ENCODE measurements at places on chromosomes 4 and X.
A peak's percentile ranks its signal among the peaks of the same experiment; 100 is the strongest.

- DNase-seq: no peak
These were observed 9.1 kb upstream of the HSPA4L start for GRCh38 chr4:127772769-127773671.

DNA sequence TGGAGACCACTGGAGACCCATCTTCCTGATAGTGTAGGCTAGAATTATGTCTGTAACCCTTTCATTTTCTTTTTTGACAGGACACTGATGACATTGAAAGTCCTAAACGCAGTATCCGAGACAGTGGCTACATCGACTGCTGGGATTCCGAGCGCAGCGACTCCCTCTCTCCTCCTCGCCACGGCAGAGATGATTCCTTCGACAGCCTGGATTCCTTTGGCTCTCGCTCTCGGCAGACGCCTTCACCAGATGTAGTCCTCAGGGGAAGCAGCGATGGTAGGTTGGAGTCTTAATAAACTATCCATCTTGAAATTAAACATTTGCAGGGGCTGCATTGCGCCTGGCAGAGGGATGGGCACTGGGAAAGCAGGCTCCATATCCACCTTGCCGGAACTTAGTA, 75.4 kb downstream of the LIMCH1 start:
- DNase-seq: no peak

- DNase-seq: no peak
These were observed 285.0 kb upstream of the DIPK2B start for GRCh38 chrX:45485719-45486118.

DNA sequence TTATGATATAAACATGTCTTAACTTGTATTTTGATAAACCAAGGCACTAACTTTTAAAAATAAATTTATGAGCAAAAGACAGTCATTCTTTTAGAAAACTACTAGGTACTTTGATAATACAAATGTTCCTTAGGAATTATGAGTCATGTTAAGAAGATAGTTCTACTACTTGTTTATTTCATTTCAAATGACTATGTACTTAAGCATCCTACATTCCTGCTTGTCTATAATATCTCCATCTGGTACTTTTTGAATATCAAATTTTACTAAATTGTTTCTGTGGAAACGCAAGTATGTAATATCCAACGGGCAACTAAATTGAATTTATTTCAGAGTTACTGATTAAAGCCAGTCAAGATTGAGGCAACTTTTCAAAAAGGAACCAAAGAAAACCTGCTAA, 61.8 kb downstream of the CAMK2D start:
- no peak for DNase-seq

DNA sequence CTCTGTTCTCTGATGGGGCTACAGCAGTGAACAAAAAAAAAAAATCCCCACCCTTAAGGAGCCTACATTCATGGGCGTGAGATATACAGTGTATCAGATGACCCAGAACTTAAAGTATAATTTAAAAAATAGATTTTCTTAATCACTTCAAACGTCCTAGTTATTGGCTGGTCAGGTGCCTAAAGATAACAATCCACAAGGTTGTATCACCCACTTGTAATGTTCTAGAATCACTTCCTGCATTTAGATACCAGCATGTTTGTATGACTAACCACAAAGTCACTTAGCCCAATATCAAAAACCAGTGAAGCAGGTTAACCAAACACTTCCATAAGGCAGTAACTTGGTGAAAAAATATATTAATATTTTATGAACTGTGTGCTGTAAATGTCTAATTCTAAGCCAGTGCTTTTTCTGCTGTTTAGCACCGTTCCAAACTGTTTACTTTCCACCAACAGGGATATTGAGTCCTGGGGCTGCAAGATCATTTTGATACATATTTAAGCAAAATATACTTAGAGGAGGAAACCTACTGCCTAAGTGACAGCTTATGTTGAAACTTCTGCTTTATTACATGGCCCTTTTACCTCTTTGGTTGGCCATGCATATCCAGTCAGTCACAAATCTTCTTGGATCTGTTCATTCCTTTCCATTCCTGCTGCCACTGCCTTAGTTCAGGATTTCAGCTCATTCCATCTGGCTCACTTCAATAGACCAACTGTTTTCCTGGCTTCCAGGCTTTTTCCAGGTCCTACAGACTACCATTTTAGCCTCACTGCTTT, 43.3 kb downstream of the CD40LG start:
- DNase-seq: no peak

DNA sequence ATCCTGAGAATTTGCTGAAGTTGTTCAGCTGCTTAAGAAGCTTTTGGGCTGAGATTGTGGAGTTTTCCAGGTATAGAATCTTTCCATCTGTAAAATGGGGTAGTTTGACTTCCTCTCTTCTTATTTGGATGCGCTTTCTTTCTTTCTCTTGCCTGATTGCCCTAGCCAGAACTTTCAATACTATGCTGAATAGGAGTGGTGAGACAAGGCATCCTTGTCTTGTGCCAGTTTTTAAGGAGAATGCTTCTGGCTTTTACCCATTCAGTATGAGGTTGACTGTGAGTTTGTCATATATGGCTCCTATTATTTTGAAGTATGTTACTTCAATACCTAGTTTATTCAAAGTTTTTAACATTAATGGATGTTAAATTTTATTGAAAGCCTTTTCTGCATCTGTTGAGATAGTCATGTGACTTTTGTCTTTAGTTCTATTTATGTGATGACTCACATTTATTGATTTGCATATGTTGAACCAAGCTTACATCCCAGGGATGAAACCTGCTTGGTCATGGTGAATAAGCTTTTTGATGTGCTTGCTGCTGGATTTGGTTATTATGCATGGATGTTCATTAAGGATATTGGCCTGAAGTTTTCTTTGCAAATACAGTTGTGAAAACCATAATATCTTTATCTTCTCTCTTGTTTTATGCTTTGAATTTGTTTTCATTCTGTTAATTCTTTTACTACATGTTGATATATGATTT, 573.8 kb upstream of the NDST4 start:
- no peak for DNase-seq

DNA sequence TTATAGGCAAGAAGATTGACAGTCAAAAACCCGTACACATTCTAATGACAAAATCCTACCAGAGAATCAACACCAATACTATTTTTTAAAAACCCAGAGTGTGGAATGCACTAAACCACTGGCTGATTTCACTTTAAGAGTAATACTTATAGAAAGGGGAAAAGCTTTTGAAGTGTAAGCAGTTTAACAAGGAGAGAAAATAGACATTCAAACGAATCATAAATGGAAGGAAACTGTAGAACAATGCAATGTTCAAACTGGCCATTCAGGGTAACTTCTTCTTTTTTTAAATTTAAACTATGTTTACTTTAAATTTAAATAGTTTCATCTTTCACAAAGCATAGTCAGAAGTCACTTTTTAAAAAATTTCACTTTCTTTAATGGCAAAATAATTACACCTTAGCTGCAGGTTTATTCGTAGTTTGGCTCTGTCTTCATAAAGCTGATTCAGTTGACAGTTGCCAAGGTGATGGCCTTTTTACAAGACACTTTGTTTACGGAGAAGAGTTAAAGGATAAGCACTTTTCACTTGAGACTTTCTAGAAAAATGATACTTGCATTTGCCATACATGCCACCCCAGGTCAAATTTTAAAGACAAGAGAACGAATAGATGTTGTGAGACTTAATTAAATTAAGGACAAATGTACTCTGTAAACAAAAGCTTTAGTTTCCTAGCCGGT, 82.4 kb upstream of the KLF3 start:
- DNase-seq: no peak

- no peak for DNase-seq
These were observed 265.0 kb upstream of the SLITRK2 start for GRCh38 chrX:145552643-145553042.

DNA sequence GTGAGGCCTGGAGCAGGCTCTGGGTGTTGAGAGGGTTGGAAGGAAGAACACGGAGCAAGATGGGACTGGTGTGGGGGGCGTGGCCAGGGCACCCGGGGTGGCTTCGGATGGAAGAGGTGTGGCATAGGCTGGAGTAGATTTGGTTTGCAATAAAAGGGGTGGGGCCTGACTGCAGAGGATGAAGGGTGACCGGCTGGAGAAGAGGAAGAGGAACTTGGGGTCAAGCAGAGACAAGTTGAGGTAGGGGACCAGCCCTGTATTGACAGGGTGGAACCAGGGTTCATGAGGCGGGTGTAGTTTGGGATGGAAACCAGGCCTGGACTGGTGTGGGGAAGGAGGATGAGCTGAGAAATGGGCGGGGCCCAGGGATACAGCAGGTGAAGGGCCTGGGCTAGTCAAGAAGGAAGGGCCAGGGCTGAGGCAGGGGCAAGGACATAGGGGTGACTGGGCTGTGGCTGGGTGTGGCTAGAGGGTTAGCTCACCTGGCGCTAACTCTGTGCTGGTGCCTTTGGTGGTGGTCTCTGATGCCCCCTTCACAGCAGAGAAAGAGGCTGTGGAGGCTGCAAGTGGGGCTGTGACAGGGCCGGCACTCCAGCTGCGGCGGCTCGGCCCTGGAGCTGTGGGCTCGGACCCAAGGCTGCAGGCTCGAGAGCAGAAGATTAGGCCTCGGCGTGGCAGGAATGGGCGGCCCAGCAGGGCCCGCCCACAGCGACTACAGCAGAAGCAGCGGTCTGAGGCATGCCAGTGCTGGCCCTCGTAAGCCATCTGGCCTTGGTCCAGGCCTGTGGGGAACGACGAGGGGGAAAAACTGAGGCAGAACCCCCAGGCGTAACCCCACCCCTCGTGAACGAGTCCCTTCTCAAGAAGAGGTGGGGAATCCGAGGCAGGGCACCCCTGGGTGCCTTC, 5.0 kb downstream of the PLP2 start:
- no peak for DNase-seq

DNA sequence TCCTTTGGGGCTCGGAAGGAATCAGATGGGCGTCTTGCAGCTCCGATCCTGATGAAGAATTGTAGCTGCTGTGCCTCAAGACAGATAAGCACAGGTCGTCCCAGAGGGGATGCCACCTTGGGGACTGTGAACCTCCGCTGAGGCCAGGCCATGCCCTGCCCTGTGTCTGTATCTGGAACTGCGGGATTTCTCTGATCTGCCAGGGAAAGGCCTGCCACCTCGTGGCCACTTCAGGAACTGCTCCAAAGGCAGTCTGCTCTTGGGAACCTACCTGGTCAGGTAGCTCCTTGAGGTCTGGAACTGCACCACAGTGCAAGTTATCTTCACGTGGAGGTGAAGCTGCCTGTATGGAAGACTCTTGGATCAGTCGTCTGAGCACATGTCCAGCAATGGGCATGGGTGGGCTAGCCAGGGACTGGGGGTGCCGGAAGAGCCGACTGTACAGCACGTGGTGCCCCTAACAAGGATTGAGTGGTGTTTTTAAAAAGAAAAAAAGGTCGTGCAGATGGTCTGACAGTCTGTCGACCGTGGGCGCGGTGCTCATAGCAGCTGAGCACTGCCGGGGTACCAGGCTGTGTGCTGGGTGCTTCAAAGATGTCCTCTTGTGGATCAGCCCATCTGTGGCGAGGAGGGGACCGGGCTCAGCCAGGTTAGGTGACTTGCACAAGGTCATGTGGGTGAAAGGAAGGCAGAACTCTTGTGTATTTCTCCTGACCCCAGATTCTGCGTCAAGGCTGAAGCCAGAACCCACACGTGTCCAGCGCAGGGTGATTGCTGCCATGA, 3.1 kb upstream of the GRPEL1 start:
- DNase-seq: peak; percentile 78

GRCh38 chr4:110634350-110635162, 11.7 kb upstream of the PITX2 start:
- no peak for DNase-seq

DNA sequence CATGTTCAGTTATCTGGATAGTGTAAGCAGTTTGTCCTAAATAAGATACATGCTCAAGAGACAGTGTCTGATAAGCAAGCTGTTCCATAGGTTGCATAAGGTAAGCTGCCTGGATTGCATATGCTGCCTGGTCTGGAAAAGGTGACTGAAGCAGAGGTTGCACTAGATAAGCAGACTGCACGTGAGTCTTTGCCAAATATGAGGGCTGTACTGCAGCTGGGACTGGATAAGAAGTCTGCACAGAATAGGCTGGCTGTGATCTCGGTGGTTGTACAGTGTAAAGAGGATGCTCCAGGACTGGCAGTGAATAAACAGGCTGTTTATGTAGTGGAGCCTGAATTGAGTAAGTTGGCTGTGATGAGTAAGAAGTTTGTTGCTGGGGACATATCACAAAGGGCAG, 68.9 kb downstream of the WNK3 start:
- DNase-seq: no peak

DNA sequence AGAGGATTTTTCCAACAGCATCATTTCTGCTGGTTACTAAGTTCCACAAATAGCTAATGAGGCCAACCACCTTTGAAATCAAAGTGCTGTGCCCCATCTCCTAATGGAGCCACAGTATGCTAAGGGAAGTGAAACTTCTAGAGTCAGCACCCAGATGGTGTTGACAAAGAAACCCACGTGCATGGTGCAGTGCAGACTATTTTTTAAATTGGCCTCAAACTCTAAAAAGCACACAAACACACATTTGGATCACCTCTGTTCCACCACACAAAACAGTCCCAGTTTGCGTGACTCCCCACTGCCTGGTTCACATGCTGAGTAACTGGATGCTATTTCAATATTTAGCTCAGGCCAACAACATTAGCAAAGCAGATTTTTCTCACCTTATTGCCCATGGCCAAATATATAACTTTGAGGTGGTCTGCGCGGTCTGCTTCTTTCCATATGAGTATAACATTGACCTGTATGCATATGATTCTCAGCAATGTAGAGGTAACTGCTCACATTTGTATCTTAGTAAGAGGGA, 69.9 kb downstream of the AMELX start:
- no peak for DNase-seq

GRCh38 chr4:19171832-19172231, 1079.9 kb upstream of the SLIT2 start:
- no peak for DNase-seq

GRCh38 chr4:101158134-101158482, 189.2 kb downstream of the PPP3CA start:
- DNase-seq: no peak

GRCh38 chr4:1414831-1415680, 8.8 kb upstream of the NKX1-1 start:
- no peak for DNase-seq
